ENCODE measurements at places on chromosomes 5 and 9. TPM values are rescaled to one million over a fixed set of nuclear protein-coding genes. Genes with fewer than 3 reads are reported as not detected.

NUTM2G gene
- total RNA-seq, result not detected

PLAC8L1 gene
- total RNA-seq, result not detected

CARTPT gene
- total RNA-seq, result not detected

INSL6 gene
- not detected for total RNA-seq

IL3 gene
- not detected for total RNA-seq

SPINK4 gene
- not detected for total RNA-seq

OBP2B gene
- not detected for total RNA-seq

P4HA2 gene
- 225 TPM for total RNA-seq

NPR3 gene
- total RNA-seq, result 82.2 TPM

COL27A1 gene
- 3.6 TPM for total RNA-seq

CIZ1 gene
- total RNA-seq, result 35.6 TPM

SPATA31D4 gene
- not detected for total RNA-seq

UBE2R2 gene
- total RNA-seq, result 28.2 TPM

LPAR1 gene
- total RNA-seq, result 220 TPM

TMEM215 gene
- total RNA-seq, result not detected

SLC27A6 gene
- total RNA-seq, result 0.15 TPM

BRD9 gene
- 42.3 TPM for total RNA-seq

PCDHA8 gene
- total RNA-seq, result 0.15 TPM

HTR4 gene
- total RNA-seq, result not detected

THG1L gene
- 21.4 TPM for total RNA-seq
